ENCODE measurements at places on chromosomes 6 and 20.

DNA sequence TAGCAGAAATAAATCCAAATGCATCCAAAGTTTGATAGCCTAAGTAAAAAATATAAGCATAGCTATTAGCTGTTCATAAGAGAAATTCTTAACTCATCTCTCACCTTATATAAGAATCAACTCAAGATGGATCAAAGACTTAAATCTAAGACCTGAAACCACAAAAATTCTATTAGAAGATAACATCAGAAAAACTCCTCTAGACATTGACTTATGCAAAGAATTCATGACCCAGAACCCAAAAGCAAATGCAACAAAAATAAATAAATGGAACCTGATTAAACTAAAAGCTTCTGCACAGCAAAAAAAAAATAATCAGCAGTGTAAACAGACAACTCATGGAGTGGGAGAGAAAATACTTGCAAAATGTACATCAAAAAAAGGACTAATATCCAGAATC is 184.3 kb downstream of the TFAP2A start:
- DNase-seq = no peak

DNA sequence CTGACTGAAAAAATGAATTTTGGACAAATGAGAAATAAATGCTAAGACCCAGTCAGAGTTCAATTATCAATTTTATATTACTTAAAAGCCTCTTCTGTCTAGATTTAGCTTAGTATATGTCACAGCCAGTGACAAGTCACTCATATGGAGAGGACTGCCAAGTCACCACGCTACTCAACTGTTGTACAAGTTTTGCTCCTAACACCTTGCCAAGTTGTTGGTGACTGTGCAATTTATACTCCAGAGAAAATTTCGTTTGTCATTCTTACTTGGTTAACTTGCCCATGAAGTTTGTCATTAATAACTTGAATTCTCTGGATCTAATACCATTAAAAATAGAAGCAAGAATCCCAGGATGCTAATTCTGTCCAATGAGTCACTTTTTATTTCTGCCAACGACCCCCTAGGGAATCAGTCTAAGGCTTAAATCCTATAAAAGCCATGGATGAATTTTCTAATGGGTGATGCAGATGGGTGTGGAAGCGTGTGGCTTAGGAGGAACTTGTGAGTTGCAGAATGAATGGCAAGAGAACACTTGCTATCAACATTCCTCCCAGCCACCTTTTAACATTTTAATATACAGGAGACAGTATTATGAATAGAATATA is 30.4 kb upstream of the FBXO30 start:
- DNase-seq = no peak

- DNase-seq = no peak
Measured at GRCh38 chr6:153801917-153802316, 237.1 kb upstream of the OPRM1 start.

DNA sequence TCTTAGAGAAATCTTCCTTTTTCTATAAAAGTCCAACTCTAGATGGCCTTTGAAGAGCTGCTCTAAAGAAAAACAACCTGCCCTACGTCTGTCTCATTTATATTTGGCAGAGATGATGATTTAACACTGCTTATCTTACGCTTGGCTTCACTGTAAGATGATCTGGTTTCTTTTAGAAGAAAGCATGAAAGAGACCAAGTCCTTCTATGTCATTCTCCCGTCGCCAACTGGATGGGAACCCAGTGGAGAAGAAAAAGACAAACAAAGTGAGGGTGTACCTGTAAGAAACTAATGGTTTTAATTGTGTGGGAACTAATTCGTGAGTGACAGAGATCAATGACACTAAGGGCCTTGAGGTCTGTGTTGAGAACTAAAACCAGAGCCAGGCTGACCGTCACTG is 92.8 kb downstream of the MBOAT1 start:
- no peak for DNase-seq

DNA sequence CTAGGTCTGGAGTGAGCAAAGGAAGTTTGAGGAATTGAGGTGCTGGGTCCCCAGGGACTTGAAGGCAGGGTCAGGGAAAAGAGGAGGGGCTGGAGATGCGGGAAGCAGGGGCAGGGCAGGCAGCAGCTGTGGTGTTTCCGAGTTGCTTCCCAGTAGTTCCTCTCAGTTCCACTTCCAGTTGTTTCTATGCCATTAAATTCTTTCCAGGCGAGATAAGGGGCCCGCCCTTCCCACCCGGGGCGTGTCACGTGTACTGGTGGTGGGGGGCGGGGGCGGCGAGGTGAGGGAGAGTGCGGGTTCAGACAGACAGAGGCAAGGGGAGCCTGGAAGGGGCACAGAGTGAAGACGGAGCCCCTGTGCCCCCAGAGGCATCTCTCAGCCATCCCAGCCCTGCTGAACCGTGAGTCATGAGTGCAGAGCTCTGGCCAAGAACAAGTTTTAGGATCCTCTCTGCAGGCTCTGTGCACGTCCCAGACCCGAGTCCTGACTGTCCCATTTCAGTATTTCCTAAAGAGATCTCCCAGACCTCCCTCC is 977 bp downstream of the TNXB start:
- no peak for DNase-seq

- no peak for DNase-seq
Measured at GRCh38 chr20:45036044-45036755, 64.7 kb downstream of the KCNS1 start.

GRCh38 chr6:43951063-43951755 is 176.0 kb downstream of the MRPL14 start:
- DNase-seq = no peak

DNA sequence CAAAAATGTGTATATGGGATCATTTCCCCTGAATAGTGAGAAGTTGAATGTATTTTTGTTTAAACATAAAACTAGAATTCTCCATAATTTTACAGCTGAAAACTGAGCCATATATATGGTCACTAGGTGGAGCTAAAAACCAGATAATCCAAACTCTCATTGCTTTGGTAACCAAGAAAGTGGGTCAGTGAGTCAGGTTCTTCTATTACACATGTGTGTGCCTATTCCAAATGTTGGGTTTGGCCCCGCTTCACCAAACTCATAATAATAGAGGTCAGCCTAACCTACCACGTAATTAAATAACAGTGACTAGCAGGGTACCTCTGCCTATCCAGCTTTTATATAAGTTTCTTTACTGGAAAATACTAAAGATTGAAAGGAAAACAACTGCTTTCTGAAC is 19.3 kb upstream of the RNGTT start:
- DNase-seq = no peak

DNA sequence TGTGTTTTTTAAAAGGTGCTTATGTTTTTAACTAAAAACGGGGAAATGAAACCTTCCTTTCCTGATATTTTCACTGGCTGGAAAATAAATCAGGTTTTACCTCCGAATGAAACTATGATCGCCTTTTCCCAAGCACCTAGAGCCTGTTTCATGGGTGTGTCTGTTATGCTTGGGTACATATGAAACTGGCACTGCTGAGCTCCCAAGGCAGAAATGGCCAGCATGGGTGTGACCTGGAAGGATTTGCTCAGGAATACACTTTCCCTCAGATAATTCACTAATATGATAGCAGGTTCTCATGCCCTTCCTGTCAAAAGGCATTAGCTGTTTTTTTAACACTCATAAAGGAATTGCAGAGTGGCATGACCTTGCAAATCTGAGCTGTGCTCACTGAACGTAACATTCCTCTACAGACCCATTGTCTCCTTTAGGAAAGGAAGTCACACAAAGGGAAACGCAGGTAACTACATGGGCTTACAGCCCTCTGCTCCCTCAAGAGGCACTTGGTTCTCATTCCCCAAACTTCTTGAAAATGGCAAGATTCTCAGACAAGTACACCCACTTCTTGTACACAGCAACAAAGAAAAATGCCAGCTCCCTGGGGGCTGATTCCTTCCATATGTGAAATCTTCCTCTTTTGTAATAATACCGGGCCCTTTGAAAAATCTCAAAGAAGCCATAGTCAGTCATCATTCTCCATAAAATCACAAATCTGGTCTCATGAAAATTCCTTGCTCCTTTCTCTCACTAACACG is 72.7 kb downstream of the METTL24 start:
- no peak for DNase-seq

DNA sequence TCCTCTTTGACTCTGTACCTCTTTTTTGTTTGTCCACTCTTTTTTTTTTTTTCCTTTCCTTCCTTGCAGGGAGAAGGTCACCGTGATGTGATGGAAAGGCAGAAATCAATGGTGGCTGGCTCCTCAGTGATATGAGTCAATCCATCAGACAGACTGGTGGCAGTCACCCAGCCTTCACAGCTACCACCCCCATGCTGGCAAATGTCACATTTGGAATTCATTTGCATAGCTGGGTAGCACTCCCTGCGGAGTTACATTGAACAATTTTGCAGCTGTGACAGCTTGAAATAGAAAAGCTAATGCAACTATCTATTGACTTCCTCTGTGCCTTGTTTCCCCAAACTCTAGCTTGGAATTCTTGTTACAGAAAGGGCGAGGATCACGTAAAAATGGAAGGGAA is 668.4 kb downstream of the C6orf118 start:
- no peak for DNase-seq

DNA sequence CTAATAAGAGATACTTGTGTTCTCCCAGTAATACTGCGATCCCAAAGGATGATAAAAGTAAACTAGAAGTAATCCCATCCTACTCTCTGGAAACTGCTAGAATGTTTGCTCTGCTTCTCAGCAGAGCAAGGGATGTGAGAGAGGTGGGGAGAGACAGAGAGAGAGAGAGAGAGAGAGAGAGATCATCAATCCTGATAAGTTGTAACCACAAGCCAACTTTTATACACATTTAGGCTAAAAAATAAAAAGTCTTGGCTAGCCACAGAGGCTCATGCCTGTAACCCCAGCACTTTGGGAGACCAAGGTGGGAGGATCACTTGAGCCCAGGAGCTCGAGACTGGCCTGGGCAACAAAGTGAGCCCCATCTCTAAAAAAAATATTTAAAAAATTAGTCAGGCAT is 16.0 kb upstream of the TRIM38 start:
- no peak for DNase-seq

DNA sequence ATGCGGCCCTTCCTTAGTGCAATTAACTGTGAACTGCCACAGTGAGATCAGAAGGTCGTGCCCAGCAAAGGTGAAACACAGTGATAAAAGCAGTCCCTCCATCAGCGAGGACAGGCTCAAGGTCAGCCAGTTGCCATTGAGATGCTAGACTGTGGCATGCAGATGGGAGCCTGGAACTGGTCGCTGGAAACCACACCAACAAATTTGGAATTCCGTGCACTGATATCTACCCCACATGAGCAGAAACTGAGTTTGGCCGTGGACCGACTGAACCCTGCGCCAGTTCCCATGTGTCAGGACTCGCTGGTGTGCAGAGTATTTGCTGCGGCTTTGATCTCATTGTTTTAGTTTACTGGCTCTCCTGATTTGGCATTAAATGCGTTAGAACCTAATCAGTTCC is 125.6 kb upstream of the QKI start:
- no peak for DNase-seq

DNA sequence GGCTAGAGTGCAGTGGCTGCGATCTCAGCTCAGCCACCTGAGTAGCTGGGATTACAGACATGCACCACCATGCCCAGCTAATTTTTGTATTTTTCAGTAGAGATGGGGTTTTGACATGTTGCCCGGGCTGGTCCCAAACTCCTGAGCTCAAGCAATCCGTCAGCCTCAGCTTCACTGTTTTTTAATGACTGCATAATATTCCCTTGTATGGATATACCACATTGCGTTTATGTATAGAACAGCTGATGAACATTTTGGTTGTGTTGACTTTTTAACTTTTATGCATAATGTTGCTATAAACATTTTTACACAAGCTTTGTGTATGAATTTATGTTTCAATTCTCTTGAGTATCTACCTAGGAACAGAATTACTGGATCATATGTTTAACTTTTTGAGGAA is 4.3 kb upstream of the RFX6 start:
- no peak for DNase-seq

DNA sequence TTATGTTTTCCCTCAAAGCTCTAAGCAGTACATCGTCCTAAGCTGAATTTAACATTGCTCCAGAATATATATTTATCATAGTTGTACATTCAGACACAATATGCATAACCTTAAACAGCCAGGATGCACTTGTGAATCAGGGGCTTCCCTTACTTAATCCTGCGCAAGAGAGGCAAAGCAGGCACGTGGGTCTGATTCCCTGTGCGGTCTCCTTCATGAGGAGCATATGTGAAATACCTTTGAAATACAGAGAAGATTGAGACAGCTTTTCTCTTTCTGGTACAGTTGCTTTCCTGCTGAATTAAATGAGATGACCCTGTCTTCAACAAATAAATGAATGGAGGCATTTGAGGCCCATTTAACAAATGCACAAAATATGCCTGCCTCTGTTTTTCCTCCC is 1.5 kb downstream of the HTR1E start:
- no peak for DNase-seq

DNA sequence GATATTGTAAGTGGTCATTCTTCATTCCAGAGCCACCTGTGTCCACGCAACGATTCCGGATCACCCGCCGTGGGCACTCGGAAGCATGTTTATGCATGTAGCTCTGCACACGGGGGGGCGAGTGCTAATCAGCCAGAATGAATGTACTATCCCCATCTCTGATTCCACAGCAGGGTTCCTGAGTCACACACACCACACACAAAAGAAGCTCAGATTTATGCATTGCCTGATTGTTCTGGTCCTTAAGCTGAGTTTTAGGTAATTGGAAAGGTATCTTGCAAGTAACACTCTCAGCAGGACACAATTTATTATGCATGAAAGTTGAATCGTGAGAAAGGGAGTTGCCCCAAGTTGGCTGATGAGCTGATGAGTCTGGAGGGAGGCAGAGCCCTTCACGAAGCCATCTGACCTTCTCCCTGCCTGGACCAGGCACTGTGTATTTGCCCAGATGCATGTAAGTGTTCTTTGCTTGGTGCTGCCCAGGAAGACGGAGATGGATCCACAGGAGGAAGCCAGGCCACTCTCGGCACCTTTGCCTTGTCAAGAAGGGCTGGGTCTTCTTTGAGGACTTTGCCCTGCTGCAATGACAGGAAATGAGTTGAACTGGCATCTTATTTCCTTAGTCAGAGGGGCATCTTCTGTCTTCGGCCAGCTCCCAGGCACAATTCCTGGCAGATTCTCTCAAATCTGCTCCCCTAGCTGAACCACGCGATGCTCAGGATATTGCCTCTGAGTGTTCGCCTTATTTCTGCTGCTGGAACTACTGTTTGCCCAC is 141.1 kb downstream of the SYNDIG1 start:
- DNase-seq = no peak

DNA sequence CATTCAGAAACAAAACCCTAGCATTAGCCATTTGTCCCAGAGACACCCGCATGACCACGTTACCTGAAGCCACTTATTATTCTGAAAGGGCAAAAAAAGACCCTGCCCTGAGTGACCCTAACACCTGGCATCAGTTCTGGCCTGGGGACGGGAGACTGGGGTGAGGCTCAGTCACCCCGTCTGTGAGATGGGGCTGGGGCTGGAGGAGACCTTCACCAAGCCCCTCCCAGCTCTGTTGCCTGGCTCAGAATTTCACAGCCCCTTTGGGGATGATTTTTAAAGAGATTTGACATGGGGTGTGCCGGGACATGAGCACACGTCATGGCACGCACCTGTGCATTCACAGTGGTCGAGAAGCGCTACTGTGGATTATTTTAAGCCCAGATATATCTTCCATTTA is 1.4 kb upstream of the BPIFB6 start:
- no peak for DNase-seq

Data from activated CD4-positive, alpha-beta T cell treated with anti-CD3 and anti-CD28 coated beads for 1 hour (primary cell).